ENCODE measurements at places on chromosomes 6 and 20.

GRCh38 chr6:107668743-107669474 is 155.2 kb downstream of the SCML4 start:
- no peak for DNase-seq

- no peak for DNase-seq
Measured at GRCh38 chr6:11815231-11815630, 36.6 kb upstream of the ADTRP start.

- no peak for DNase-seq
Measured at GRCh38 chr6:18166312-18167036, 11.3 kb downstream of the KDM1B start.

GRCh38 chr6:170553534-170554012 is 466 bp upstream of the PSMB1 start:
- no peak for DNase-seq

GRCh38 chr6:14038467-14039437 is 78.8 kb upstream of the CD83 start:
- no peak for DNase-seq

GRCh38 chr6:128807577-128807976 is 75.4 kb upstream of the LAMA2 start:
- no peak for DNase-seq

- no peak for DNase-seq
Measured at GRCh38 chr6:148470156-148470555, 127.5 kb downstream of the SASH1 start.
